CD4-positive, alpha-beta T cell treated with Interferon gamma for 1 hour (primary cell): ENCODE measurements at places on chromosomes 13 and 19.

GRCh38 chr13:25276748-25277147 lies 10.5 kb downstream of the MTMR6 start:
- no peak for DNase-seq

DNA sequence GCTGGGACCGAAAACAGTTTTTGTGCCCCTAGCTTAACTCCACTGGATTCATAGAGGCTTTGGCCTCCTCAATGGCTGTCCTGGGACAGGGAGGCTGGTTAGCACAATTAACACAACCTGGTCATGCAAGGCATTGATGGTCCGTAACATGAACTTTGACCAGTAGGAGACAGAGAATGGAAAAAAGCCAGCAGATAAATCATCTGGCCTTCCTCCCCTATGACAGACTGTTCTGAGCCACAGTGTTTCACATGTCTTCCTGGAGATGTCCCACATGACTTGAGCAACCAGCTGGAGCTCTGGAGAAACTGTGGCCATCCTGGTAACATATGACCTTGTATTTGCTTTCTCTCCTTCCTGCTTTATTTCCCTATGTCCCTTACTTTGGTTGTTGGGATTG lies 244.2 kb downstream of the UQCRFS1 start:
- no peak for DNase-seq

DNA sequence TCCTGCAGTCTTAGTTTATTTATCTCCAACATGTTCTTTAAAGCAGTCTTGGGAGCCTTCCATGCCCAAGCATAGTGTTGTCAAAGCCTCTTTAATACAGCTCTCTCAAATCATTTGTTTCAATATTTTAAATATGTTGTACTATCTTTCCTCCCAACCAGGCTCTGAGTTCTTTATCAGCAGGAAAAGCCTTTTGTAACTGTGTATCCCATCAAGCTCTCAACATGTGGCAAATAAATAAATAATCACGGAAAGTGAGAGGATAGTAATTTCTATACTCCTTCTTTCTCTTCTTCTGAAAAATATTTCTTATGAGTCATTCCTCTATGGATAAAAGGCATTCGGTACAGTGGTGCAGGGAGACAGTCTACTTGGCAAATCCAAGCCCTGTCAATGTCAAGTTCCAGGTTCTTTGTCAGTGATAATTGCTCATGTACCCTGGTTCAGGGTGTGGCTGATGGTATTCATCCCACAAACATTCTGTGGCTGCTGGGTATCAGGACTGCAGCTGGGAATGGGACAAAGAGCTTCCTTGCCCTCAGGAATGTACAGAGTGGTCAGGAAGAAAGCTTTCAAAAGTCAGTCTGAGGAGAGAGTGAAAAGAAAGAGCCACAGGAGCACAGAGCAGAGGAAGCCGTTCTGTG lies 384.3 kb downstream of the EFNB2 start:
- DNase-seq = no peak

- DNase-seq = no peak
These were observed 1.2 kb downstream of the ACP5 start for GRCh38 chr19:11576227-11576626.

GRCh38 chr13:81907787-81908372 lies 1567.0 kb upstream of the SPRY2 start:
- no peak for DNase-seq

- no peak for DNase-seq
These were observed 4.6 kb downstream of the AXL start for GRCh38 chr19:41223431-41224234.

- no peak for DNase-seq
These were observed 4.6 kb downstream of the FUT5 start for GRCh38 chr19:5865772-5866171.

DNA sequence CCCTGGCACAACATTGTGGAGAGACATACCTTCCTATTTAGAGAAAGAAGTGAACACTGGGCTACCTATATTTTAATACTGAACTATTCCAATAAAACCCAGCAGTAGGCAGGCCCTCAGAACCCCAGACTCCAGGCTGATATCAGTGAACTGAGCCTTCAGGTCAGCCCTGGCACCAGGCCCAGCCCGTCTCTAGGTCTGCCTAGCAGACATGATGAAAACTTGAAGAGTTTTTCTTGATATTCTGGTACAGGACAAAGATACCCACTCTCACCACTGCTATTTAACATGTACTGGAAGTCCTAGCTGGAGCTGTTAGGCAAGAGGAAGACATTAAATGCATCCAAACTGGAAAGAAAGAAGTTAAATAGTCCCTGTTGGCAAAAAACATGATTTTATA lies 396.6 kb upstream of the SPRY2 start:
- no peak for DNase-seq

DNA sequence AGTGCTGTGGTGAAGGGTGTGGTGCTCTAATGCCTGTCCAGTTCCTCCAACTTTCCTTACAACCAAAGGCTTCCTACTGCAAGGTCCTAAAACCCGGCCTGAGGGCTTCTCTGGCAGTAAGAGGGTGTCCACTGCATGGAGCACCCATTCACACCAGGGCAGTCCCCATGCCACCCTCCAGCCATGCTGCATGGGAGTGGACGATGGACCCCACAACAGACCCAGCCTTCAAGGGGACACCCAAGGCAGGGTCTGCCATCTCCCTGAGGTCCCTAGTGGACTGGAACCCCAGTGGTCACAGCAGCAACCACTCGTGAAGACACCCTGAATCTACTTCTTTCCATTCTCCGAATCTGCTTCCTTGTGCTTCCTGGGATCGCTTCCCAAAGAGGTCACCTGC lies 117.6 kb upstream of the SOX1 start:
- no peak for DNase-seq

GRCh38 chr13:76425935-76426334 lies 460.3 kb downstream of the KCTD12 start:
- no peak for DNase-seq

DNA sequence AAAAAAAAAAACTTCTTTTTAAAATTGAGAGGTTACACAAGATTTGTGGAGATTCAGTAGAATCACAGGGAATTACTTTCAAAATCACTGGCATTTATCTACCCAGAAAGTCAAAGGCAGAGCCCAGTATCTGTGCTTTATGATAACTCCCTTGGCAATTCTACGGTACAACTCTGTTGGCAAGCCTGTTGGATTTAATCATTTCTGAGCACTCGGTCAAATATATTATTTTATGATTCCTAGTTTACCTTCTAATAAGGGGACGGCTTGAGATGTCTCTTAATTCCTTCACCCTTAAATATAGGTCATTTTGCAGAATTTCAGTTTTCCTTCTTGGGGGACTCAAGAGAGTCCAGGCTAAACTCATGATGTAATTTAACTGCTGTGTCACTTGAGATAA lies 987.6 kb downstream of the EFNB2 start:
- no peak for DNase-seq

- peak; percentile 53 for DNase-seq
These were observed 2.6 kb upstream of the HAUS5 start for GRCh38 chr19:35609851-35610353.

- no peak for DNase-seq
These were observed 1.1 kb downstream of the ZNF787 start for GRCh38 chr19:56120002-56120370.

DNA sequence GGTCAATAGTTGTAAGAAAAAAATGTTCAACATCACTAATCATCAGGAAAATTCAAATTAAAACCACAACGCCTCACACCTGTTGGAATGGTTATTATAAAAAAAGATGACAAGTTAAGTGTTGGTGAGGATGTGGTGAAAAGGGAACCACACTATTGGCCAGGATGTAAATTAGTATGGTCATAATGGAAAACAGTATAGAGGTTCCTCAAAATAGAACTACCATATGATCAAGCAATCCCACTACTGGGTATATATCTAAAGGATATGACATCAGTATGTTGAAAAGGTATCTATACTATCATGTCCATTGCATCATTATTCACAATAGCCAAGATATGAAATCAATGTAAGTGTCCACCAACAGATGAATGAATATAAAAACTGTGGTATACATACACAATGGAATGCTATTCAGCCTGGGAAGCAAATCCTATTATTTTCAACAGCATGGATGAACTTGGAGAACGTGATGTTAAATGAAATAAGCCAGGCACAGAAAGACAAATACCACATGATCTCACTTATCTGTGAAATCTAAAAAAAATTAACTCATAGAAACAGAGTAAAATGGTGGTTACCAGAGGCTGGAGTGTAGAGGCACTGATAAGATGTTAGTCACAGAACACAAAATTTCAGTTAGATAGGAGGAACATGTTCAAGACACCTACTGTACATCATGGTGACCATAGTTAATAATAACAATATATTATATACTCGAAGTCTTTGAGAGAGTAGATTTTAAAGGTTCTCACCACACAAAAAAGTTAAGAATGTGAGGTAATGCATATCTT lies 56.6 kb downstream of the TBC1D4 start:
- no peak for DNase-seq

- no peak for DNase-seq
These were observed 644 bp upstream of the RAVER1 start for GRCh38 chr19:10333758-10334587.
